ENCODE measurements at places on chromosomes 12 and 14.

DNA sequence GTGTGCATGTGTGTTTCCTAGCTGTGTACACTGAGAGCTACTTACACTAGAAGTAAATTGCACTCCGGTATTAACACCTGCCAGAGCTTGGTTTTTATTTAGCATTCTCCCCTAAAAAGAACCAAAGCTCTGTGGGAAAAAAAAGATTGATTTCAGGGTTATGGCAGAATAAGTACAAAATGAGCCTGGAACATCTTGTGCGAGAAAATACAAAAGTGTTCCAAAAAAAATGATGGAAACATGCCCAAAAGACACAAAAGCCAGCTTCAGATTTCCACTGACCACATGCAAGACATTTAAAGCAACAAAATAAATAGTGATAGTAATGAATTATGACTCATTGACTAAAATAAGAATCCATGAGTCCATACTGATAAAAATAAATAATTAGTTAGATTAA is 188.3 kb downstream of the GXYLT1 start:
- no peak for DNase-seq

GRCh38 chr14:92880351-92880750 is 42.6 kb upstream of the CHGA start:
- no peak for DNase-seq

DNA sequence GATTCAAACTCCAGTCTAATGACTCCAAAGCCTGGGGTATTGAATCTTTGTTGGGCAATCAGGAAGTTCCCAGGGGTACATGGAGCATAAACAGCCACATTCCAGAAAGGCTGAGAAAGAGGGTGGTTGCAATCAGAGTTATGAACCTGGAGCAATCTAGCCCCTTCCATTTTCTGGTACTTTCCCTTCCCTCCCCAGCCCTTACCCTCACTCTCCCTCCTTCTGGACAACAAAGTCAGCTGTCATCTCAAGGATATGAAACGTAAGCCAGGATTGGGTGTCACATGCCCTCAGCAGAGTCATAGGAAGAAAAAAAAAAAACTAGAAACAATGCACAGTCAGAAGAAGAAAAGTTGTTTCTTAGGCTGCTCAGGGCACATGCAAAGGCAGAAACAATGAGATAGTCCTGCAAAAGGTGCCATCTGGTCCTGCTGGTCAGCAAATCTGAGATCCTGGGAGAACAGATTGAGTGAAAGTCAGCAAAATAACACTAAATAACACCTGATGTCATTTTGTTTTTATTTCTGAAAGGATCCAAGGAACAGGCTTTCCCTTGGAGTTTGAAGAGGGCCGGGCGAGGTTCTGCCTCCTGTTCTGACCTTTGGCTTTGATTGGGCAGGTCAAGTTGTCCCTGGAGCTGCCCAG is 27.1 kb downstream of the TMEM229B start:
- DNase-seq: no peak

- no peak for DNase-seq
These were observed 236.1 kb downstream of the C12orf50 start for GRCh38 chr12:87793131-87793530.

DNA sequence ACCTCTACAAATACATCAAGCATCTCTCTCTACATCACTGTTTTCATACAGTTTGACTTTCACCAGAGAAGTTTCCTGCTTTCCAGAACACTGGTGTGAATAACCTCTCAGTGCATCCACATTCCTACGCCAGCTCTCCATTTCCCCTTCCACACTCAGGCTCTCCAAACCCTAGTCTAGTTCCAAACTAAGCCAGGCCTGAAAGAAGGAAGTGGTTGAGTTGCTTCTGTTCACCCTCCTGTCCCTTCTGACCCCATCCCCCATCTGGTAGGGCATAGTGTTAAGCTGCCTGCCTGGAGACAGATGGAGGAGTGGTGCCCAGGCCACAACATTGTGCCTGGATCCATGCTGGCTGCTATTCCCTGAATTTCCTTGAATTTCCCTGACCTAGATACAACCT is 132.4 kb downstream of the GPR65 start:
- DNase-seq: no peak

GRCh38 chr12:57543581-57543980 is 3.4 kb downstream of the DCTN2 start:
- DNase-seq: no peak

- DNase-seq: no peak
These were observed 62.3 kb downstream of the PRIMA1 start for GRCh38 chr14:93725993-93726392.

DNA sequence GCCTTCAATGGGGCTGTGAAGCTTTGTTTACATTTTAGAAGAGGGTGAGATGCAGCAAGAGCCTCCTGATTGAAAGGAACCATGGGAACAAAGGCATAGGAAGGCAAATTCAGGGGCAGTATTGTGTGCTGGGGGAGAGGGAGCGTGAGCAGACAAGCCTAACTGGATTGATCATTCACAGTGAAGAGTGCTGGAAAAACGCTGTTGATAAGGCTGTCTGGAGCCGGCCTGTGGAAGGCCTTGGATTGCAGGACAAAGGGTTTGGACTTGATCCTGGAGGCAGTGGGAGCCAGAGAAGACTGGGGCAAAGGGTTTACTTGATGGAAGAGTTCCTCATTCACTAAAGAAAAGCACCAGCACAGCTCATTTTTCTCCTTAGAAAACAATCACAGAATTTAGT is 160.5 kb downstream of the PAH start:
- no peak for DNase-seq

DNA sequence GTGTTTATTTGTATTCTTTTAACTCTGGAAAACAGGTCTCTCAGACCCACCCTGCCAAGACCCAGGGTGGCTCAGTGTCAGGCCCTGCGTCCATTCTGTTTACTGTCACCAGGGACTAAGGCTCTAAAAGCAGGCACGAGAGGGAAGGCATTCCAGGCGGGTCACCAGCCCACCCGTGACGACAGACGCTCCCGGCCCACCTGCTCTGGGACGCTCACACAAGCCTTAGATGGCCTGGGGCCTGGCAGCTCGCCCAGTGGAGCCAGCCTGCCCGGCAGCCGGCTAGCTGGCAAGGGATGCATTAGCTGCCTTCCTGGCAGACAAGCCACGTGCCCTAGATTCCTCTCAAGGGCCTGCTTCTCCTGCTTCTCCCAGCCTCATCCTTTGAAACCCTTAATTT is 9.2 kb upstream of the NUAK1 start:
- DNase-seq: no peak
